NCI-H1930 (cell line): ENCODE measurements at places on chromosomes 3 and 15.

DNA sequence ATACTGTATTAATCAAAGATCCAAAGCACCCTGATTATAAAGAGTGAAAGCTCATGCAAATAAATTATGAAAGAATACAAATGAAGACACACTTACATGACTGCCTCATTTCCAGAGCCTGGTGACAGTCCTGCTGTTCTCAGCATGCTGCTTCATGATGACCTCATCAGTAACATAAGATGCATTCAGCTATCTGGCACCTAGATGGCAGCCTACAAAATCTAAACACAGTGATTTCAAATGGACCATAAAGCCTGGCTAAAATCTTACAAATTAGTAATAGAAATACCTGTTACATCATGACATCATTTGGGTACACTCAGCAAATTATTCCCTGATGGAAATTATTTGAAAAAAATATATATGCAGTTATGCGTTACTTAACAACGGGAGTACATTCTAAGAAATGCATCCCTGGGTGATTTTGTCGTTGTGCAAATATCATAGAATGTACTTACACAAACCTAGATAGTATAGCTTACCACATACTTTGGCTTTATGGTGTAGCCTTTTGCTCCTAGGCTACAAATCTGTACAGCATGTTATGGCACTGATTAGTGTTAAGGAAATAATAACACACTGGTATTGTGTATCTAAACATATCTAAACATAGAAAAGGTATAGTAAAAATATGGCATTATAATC lies 207.2 kb downstream of the EPHA3 start:
- DNase-seq, result no peak

- no peak for DNase-seq
These were observed 257.0 kb downstream of the LSAMP start for GRCh38 chr3:116188231-116188785.

- DNase-seq, result no peak
These were observed 57.2 kb upstream of the TOPAZ1 start for GRCh38 chr3:44184319-44184953.

DNA sequence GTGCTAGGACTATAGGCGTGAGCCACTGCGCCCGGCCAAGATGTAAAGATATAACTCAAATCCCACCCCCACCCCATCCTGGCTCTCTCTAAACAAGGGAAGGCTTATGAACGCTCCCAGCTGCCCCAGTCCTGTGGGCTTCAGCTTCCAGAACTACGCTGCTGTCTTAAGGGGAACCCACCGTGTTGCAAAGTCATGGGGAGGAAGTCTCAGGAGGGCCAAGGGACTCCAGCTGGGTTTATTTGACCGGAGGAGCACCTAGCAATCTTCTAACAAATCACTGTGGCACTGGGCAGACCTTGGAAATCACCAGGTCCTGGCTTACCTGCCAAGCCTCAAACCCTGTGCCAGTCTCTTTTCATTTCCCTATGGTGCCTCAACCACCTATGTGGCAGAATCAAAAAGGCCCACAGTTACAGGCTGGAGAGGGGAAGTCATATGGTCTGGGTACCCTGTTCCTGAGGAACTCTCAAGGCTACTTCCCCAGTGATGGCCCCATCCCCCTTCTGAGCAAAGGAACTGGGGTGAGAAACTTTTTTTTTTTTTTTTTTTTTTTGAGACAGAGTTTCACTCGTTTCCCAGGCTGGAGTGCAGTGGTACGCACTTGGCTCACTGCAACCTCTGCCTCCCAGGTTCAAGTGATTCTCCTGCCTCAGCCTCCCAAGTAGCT lies 83.4 kb downstream of the RBPMS2 start:
- DNase-seq, result no peak

DNA sequence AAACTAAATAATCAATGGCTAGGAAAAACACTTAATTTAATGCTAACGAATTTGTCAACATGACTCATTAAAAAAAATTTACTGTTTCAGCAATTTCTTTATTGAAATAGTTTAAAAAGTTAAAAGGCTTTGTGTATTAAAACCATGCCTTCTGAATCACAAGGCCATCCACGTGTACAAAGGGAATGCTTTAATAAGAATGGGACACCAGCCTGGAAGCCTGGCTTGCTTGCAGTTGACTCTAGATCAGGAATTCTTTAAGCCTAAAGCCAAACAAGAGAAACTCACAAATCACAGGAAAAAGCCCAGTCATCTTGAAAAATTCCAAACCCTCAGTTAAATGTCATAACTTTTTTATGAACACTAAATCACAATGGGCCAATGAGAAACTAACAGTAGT lies 137.6 kb downstream of the PEAK1 start:
- no peak for DNase-seq

GRCh38 chr3:179108086-179108485 lies 36.5 kb upstream of the ZMAT3 start:
- DNase-seq, result no peak

DNA sequence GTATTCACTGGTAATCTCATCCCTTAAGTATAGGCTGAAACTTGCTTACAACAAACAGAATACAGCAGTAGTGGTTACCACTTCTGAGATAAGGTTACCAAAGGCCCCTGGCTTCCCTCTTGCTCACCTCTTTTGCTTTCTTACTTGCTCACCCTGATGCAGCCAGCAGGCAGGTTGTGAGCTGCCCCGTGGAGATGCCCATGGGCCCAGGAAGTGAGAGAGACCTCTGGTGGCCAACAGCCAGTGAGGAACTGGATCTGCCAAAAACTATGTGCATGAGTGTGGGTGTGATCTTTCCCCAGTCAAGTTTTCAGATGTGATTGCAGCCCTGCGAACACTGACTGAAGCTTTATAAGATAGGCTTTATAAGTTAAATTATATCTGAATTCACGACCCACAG lies 48.7 kb downstream of the NMNAT3 start:
- DNase-seq, result no peak

DNA sequence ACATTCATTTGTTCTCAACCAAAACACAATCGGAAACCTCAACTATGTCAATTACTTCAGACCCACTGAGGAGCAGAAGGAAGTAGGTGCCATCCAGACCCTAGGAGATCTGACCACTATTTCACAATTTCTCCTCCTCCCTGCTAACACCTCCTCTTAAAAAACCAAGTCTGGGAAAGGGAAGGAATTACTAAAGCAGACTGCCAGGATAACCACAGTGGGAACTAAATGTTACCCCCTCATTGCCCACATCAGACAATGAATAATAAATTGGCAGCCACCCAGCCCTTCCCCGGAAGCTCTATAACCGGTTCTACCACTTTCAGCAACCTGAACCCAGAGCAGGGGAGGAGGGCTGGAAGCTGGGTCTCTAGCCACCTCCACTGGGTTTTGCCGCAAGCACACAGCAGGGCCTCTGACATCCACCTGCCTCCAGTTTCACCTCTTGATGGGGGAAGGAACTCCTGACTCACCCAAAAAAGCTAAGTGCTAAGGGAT lies 17.6 kb downstream of the C15orf62 start:
- no peak for DNase-seq

DNA sequence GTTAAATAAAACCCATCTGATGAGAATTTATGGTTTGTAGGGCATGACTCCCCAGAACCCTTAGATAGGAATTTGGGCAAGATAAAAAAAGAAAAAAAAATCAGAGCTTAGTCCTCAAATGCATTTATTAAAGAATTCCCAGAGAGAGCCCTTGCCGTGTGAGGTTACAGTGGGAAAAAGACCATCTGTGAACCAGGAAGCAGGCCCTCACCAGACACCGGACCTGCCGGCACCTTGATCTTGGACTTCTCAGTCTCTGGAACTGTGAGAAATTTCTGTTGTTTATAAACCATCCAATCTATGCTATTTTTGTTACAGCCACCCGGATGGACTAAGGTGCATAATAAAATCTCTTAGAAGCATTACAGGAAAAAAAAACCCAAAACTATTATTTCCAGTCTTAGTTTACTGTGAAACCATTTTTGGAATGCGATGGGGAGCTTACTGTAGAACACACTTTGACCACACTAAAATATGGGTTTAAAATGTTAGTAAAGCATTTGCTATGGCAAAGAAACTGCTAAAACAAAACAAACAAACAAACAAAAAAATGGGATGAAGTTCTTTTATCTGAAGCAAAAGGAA lies 72.2 kb downstream of the LEKR1 start:
- no peak for DNase-seq

- DNase-seq, result no peak
These were observed 553.8 kb upstream of the SGO1 start for GRCh38 chr3:20739814-20740213.

GRCh38 chr3:60855250-60855649 lies 396.0 kb downstream of the FHIT start:
- no peak for DNase-seq

- DNase-seq, result no peak
These were observed 636.5 kb downstream of the ZBBX start for GRCh38 chr3:166743481-166744134.

GRCh38 chr3:149908424-149908957 lies 62.2 kb downstream of the PFN2 start:
- no peak for DNase-seq

DNA sequence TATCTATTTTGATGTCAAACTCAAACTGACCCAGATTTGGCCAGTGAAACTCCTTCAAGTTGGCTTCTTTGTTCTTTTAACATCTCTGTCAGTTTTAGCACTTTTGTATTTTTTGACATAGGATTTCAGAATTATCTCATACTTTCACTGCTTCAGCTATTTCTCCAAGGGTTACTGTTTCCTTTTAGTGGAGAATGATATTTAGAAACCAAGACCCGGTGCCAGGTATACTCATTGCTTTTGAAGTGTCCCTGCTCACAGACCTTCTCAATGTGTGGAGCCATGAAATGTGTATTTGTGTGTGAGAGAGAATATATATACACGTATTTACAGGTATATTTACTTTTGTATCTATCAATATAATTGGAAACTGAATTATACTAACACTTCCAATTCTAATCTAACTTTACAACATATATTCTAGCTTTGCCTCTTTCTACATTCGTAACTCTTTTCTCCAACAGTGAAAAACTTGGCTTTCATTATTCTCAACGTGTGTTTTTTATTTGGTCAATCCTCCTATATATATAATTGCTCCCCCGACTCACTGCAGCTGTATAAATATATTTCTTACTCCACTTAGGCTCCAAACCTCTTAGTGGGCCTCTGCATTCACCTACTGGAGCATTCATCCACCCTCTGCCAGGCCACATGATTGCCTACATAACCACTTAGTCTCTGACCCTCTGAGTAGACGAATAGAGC lies 54.0 kb downstream of the OTOL1 start:
- peak; percentile 31 for DNase-seq
